NCI-H524 (cell line): ENCODE measurements at places on chromosomes 3 and 15.

DNA sequence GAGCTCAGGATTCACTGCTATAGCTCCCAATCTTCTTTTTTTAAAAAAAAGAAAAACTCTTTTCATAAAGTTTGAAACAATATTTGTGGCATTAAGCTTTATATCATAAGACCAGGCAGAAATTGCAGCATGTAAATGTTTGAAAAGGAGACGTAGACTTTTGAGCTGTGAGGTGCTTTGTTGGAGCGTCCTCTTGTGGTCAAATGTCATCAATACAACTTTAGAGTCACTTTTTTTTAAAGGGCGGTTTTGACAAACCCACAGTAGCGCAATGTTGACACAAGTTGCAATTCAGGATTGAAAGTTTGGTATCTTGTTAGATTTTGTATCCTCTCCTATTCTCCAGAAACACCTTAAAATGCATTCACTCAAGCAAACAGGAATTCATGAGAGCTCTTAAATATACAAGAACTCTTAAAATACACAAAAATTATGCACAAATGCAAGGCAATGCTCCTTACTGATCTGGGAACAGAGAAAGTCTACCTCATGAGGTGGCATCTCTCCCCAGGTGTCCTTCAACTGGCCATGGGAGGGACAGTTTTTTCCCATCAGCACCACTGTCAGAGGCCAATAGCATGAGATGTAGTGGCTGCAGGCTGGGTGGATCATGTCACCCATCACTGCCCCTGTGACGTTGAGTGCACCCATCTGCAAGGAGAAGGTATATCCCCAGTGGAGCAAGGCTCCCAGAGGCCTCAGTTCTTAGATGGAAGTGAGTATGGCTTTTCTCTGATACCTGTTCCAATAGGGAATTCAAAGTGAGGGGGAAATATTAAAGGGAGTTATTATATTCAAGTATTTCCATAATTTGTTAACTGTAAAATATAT lies 70.7 kb downstream of the ANXA2 start:
- DNase-seq: peak; percentile 76

DNA sequence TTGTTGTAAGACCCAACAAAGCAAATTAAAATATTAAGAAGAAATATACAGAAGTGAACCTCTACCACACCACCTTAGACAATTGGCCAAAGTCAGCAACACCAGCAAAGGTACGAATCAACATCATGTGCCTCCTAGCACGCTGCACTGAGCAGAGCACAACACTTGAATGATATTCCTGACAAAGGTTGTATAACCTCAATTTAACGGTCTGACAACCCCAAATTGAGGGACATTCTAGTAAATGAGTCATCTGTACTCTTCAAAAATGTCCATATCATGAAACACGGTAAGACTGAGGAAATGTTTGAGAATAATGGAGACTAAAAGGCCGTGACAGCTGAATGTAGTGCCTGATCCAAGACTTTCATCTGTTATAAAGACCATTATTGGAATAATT lies 41.3 kb upstream of the TNFSF10 start:
- no peak for DNase-seq

DNA sequence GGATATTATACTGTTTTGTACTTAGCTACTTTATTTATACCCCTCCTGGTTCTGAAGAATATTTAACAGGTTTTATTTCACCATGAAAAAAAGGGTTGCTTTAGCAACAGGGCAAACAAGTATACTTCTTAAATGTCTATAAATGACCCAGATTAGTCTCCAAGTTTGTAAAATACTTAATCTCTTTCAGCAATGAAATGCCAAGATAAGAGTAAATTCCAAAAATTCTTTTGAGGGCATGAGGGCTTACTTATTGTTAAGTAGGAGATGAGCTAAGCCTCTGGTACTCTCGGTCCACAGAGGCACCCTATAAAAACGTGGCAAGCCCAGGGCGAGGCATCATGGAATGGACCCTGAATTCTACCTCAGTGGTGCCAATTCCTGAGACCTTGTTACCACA lies 264.8 kb upstream of the NSMCE3 start:
- DNase-seq: no peak

GRCh38 chr15:76057332-76058000 lies 2.3 kb upstream of the TMEM266 start:
- peak; percentile 60 for DNase-seq

- no peak for DNase-seq
These were observed 35.9 kb downstream of the SAXO2 start for GRCh38 chr15:82298520-82298919.

- no peak for DNase-seq
These were observed 233.0 kb downstream of the EPHA3 start for GRCh38 chr3:89340408-89340807.

GRCh38 chr15:36737430-36737891 lies 158.0 kb downstream of the CDIN1 start:
- no peak for DNase-seq

GRCh38 chr3:14235003-14235911 lies 56.6 kb downstream of the LSM3 start:
- DNase-seq: no peak

DNA sequence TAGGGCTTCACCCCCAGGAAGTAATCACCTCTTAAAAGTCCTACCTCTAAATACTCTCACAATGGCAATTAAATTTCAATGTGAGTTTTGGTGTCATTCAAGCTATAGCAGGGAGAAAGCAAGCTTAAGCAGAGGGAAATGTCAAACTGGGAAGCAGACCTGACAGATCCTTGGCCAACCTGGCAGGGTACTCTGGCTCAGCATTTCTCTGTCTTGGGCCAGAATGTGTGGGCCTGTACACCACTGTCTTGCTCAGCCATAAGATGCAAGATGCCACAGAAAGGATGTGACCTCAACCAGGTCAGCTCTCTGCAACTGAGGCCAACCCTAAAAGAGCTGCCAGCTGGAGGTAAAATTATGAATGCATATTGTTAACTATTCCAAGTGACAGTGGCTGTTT lies 130.6 kb upstream of the CMC1 start:
- DNase-seq: no peak

DNA sequence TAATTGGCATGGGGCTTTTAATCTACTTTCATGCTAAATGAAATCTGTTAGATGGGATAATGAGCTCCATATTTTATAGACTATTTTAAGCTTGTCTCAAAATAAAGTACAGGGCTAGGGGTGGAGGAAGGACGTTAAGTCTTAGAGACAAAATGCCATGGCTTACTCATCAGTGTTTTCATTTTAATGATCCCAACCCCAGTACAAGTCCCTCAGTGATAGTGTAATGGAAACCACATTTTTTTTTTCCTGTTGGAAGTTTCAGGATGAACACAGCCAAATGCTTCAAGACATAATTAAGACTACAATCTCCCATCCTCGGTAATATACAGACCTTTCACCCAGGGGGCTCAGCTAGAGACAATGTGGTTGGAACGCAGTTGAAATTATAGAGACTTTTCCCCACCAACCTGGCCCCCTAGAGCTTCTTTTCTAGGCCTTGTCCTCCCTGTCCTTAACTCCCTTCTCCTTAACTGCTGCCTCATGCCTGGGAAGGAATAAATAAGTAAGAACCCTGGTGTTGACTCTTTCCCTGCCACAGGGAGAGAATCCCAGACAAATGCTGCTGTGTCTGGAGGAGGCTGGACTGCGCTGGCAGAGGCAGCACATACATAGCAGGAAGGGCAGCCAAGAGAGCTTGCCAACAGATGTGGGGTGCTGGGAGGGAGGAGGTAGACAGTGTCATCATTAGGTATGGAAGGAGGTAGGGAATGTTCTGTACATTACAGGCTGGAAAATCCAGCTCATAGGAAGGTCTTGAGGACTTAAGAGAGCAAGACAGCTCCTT lies 115.4 kb upstream of the ROPN1 start:
- DNase-seq: no peak

- no peak for DNase-seq
These were observed 43.5 kb upstream of the ETV5 start for GRCh38 chr3:186152361-186152798.

DNA sequence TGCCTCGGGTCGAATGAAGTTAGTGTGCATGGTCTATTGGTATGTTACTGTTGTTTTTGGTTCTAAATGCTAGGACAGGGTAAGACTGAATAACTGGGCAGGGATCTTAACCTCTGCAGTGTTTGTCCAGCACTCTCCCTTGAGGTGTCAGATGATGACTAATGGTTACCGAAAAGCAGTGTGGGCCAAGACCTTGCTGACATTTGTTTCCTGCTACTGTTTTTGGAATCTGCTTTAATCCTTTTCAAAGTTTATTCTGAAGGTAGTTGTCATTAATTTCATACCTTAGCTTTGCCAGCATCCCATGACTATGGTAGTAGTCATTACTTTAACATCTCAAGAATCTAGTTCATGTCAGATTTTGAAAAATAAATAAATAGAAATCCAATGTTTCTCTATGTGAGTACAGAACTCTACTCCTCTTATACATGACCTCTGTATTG lies 117.0 kb downstream of the P3H2 start:
- DNase-seq: no peak

DNA sequence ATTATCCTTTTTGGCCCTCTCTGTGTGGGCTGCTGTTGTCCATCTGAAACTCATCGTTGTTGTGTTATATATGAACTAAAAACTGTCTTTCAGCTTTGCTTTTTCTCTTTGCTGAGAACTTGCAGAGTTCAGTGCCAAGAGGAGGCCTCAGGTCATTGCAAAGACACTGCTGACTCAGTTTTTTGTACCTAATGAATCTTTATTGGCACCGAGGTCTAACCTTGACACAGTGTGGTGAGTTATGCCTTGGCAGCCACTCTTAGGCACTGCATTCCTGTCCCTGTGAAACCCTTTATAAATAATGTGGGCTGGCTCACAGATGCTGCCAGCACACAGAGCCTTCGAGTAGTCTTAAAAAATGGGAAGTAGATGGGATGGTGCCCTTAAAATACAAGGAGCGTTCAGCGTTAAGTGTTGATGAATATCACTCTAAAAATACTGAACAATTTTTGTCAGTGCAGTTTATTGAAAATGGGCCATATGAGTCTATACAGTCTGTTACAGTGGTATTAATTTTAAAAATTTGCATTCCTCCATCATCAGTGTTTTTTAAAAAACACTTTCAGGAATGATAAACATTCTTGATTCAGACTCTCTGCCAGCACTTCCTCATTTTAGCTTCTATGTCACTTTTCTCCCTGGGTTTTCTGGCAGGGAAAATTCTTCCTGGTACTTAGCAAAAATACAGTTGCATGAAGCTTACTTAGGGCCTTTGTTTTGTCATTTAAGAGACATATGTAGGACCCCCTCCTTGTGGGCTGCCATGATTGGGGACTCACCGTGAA lies 234.1 kb downstream of the CACNA2D3 start:
- DNase-seq: no peak

- no peak for DNase-seq
These were observed 861.0 kb upstream of the NR2F2 start for GRCh38 chr15:95469496-95470000.

- no peak for DNase-seq
These were observed 20.9 kb upstream of the SSUH2 start for GRCh38 chr3:8665407-8665896.

GRCh38 chr3:50254577-50255250 lies 14.2 kb upstream of the SEMA3B start:
- DNase-seq: no peak
